Cardiac septum (tissue), 1 donor: ENCODE measurements at places on chromosomes 12 and 14. TPM values are rescaled to one million over a fixed set of nuclear protein-coding genes. Genes with fewer than 3 reads are reported as not detected.

GRCh38 chr14:99190696-99191394 is 81.2 kb downstream of the BCL11B start:
- DNase-seq, result no peak

DNA sequence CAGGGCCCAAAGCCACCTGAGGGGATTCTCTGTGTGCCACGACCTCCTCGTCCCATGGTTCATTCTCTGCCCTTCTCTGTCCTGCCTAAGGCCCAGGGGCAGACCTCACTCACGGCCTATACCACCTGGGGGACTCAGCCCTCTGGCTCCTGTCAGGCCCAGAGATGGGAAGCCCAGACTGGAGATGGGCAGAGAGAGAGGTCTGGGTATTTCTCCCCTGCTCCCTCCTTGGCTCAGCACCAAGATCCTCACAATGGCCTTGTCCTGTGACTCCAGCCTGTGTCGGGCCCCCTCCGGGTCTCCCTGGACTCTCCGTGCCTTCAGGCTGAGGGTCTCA is 46.9 kb upstream of the BCL11B start:
- no peak for DNase-seq

- DNase-seq, result no peak
Observed at GRCh38 chr14:93073910-93074769, 41.6 kb downstream of the ITPK1 start.

DNA sequence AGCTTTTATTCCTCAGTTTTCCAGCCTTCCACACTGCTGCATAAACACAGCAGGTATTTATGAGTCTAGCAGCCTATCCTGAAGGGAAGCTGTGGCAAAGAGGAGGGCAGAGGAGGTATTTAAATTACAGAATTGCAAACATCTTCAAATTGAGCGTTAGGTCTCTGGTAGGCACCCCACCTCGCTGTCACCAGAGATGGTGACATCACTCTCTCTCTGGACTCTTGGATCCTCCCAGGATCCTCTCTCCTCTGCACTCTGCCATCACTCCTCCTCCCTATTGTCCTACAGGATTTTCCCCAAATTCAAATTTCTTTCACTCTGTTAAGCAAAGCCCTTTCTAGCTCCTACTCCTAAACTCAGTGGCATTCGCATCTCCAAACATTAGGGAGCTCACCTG is 6.7 kb downstream of the PLEKHD1 start:
- DNase-seq, result peak; percentile 66

- no peak for DNase-seq
Observed at GRCh38 chr12:94644141-94644979, 6.0 kb downstream of the TMCC3 start.

DNA sequence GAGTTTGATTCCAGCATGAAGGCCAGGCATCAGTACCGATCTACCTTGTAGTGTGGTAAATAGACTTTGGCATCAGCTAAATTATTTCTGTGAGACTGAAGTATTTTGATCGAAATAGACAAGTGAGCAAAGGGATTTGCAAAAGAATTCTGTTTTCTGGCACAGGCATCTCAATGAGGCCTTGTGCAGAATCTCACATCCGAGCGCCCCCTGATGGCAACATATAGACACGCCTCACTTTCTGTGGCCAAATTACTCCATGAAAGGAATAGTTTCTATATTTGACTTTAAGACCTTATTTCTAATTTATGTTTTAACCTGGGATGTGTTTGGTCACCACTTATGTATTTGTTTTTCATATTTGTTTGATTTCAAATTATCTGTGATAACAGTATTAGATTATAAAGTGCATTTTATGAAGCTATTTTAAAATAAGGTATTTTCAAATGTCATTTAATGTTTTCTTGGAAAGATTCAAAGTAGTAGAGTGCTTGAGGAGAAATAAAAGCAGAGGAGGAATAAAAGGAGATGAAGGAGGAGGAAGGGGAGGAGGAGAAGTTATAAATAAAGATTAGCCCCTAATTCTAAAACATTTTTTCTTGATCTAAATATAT is 731.9 kb downstream of the NRXN3 start:
- no peak for DNase-seq

DNA sequence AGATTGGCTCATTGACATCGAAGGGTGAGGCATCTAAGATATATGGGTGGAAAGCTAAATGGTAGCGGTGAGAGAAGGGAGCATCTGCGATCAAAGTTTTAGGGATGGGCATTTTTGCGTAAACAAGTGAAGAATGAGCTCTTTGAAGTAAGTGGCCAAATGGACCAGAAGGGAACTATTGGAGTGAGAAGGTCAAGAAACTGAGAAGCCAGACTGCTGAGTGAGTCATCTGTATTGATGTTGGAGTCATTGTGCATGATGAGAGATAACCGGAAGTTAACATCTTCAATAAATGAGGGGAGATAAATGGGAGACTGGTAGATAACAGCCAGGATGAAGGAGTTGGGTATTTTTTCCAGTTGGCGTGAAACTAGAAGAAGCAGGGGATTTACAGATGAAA is 271.9 kb upstream of the PDE3A start:
- no peak for DNase-seq

DNA sequence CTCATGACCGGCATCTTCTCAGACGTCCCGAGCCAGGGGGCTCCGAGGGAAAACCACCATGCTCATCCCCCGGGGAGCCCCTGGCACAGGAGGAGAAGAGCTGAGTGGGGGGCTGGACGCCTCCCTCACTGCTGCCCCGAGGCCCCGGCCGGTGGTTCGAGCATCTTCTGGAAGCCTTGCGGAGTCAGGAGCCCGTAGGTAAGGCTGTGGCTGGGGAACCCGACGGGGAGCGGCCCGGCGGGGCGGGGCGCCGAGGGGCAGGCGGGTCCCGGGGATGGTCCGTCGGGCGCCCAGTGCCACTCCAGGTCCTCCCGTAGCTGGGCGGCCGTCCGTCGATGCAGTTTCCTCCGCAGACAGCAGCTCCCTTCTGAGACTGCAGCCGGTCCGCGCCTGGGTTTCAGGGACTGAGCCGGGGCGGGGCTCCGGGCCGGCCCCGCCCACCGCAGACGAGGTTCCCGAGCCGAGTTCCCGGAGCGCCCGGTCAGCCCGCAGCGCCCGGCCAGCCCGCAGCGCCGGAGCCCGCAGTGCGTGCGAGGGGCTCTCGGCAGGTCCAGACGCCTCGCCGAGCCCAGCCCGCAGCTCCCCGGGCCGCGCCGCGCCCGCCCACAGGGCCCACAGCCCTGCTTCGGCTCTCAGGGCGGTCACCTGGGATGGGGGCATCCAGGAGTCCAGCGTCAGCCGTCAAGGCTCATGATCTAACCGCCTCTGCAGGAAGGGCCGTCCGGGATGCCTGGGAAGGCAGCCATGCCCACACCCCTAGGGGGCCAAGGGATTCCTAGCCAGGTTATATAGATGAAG is at the start of gene PGF:
Gene PGF (minus strand): TSS at position 369 of the 798 bp plus-strand sequence. CDS start 355 bp downstream, at position 14.
- peak; percentile 90 for DNase-seq

GRCh38 chr12:124188084-124188483 is 106.8 kb upstream of the RFLNA start:
- DNase-seq, result no peak

KRT78 gene
- total RNA-seq, result not detected

DNA sequence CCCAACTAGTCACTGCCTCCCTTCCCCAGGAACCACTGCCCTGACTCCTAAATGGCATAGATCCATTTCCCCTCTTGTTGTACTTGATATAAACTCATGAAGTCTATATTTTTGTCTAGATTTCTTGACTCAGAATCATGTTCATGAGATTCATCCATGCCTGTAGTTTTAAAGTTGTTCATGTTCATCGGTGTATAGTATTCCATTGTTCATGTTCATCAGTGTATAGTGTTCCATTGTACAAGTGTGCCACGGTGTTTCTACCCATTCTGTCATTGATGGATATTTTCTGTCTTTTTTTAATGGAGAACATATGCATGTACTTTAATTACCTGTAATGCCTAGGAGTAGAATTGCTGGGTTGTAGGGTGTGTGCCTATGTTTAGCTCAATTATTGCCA is 261.7 kb downstream of the CACNA1C start:
- DNase-seq, result no peak

DNA sequence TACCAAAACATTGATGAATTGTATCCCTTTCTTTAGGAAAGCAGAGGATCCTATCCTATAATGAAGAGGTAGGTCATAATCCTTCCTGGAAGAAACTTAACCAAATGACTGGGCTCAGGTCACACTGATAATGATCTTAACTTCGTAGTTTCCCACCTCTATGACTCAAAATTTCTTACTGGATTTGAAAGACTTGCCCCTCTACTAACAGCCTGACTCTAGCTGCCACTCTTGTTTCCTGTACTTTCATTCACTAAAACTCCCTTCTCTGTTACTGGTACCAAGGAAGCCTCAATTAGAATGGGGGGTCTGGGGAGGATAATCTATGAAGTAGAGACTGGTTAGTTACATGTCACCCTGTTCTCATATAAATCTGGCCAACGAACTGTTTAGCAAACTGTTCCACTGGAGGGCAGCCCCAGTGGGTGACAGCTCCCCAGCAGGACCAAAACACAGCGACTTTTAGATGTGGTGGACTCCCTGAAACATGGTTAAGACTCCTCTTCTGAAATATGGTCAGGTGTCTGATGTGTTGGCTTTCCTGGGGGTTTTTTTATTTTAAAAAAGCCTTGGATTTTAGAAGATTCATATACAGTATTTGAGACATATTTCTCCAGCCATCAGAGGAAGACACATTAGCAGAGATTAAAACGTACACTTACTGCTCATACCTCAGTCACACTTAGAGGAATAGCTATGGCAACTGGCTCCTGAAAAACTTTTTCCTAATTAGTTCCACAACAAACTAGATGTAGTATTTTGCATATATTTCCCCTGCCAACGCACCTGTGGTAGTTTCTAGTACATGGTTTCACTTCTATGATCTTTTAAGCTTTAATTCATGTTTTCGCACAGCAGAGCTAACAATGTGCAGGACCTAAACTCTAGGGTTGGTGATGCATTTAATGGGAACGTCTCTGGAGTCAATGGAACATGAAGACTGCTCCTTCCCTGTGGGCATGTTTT is 72.3 kb downstream of the ACADS start:
- DNase-seq, result no peak

DNA sequence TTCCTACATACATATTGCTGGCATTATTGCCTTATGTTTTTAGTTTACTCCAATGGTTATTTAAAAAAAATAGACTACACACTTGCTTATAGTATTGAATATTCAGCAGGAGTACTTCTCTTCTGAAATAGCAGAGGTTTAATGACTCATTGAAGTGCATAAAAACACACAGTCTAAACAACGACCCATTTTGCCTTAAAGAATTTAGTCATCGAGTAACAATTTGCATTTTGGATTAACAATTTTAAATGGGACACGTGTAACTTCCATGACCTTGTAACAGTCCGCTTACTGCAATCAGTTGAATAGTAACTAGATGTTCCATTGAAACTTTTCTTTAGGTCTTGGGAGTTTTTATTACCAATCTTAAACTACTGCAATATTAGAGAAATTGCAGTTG is 9.0 kb downstream of the TRHDE start:
- DNase-seq, result no peak

KRT79 gene
- not detected for total RNA-seq

SELPLG gene
- total RNA-seq, result 3.1 TPM

GRCh38 chr14:66135831-66136230 is 350.3 kb upstream of the CCDC196 start:
- no peak for DNase-seq

DNA sequence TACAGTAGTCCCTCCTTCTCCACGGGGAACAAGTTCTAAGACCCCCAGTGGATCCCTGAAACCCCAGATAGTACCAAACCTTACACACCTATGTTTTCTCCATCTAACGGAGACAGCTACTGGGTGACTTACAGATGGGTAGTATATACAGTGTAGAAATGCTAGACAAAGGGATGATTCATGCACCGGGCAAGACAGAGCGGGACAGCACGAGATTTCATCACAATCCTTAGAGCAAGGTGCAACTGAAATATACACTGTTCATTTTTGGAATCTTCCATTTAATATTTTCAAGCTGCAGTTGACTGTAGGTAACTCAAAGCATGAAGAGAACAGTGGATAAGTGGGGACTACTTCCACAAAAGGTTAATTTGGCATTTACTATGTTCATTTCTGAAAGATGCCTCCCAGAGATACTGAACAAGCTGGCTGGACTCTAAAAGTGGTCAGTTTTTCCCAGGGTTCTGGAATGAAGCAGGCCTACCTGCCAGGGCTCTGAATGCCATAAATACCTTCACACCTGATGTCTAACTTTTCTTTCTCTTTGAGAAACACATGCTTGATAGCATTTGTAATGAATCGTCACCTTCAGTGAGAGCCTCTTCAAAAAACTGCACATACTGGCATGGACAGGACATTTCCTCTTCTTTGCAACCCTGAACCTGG is 127.7 kb upstream of the FOXN3 start:
- no peak for DNase-seq

DNA sequence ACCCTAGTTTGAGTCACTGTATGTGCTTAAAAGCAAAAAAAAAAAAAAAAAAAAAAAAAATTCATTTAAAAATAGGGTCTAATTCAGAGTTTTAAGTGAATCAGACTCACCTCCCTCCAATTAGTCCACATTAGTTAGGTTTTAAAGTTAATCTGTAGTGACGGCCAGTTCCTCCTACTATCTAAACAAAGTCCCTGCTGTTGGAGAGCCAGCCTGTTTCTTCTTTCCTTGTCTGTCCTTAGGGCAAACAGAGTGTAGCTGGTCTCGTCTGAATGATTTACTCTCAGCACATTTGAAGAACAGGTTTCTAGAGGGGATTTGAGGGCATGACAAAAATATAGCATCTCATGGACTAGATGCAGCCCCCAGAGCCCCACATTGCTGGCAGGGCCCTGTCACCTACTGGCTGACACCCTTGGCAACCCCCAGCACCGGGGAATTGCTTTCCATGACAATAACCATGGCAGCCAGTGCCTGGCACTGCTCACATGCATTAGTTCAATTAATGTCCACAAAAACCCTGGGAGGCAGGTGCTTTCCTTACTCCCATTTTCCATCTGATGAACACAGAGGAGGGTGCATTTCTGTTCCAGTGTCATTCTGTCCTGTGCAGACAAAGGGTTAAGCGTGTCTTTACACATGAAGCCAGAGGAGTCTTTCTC is 138.3 kb downstream of the PLXNC1 start:
- DNase-seq, result no peak

GRCh38 chr14:50062438-50063085 is 53.8 kb downstream of the VCPKMT start:
- DNase-seq, result no peak

DNA sequence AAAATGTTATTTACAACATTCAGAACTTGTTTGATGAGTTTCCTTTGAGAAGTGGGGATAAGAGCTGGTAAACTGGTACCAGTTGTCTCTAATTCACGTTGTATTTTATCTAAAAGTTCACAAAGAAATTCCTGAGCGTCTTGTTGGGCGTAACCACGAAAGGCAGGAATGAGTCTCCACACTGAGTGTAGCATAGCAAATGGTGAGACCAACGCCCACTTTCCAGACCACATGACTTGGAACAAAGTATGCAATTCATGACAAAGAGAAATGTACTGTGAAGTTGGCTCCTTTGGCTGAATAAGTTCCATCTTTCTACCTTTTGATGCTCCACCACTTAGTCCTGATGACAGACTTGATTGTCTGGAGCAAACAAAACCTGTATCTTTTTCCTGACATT is 18.4 kb downstream of the USP44 start:
- DNase-seq, result no peak

TAS2R14 gene
- 1.3 TPM for total RNA-seq

- no peak for DNase-seq
Observed at GRCh38 chr14:104081261-104081835, 4.2 kb upstream of the ASPG start.
